Islet precursor cell (in vitro differentiated cells): ENCODE measurements at places on chromosomes 1 and 21.

- peak; percentile 79 for DNase-seq
Observed at GRCh38 chr1:61082311-61083012, at the start of gene NFIA. Gene NFIA (plus strand): TSS chr1:61082561.

DNA sequence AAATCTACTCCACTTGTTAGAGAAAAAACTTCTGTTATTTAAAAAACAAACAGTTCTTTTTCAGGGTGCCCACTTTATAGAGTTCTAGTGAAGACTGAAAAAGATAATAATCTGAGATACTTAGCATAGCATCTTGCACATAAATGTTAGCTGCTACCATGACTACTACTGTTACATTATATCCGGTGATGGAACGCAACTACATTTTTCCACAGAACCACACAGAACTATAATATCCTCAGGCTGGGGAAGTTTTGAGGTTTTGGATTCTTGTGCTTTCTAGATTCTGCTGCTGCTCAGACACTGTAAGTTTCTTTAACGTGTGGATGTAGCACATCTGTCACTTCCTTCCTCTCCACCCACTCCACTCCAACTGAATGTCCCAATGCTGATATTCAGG, 110.3 kb downstream of the PTPN14 start:
- no peak for DNase-seq

- DNase-seq = peak; percentile 54
Observed at GRCh38 chr1:109821221-109821669, 57.5 kb upstream of the EPS8L3 start.

DNA sequence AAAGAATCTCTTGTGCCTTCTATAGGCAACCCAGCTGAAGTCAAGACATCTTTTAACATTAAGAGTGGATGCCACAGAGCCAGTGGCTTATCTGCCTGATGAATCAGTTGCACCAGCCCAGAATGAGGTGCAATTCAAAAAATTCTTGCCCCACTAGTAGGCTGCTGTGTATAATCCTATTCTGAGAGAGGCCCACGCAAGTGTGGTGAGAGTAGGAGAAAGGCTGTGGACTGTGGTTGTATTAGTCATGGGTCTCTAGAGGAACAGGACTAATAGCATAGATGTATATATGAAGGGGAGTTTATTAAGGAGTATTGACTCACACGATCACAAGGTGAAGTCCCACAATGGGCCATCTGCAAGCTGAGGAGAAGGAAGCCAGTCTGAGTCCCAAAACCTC, 216.4 kb downstream of the LTN1 start:
- no peak for DNase-seq

- DNase-seq = no peak
Observed at GRCh38 chr21:19523746-19524145, 1120.2 kb upstream of the TMPRSS15 start.

DNA sequence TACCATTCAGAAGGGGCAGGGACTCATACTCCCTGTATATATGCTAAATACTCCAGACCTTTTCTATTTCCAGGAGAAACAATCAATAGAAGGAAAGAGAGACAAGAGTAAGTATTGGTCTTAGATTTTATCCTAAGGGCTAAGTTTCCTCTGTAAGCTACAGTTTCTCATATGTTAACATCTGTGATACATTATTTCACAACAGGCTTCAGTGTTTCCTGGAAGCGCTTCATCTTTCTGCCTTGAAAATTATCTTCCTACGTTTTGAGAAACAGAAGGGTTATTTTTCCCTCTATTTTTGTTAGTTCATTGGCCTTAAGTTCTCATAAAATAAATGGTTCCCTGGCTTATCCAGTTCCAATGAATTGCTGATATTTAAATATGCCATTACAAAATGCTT, 15.6 kb downstream of the FMO1 start:
- DNase-seq = no peak

DNA sequence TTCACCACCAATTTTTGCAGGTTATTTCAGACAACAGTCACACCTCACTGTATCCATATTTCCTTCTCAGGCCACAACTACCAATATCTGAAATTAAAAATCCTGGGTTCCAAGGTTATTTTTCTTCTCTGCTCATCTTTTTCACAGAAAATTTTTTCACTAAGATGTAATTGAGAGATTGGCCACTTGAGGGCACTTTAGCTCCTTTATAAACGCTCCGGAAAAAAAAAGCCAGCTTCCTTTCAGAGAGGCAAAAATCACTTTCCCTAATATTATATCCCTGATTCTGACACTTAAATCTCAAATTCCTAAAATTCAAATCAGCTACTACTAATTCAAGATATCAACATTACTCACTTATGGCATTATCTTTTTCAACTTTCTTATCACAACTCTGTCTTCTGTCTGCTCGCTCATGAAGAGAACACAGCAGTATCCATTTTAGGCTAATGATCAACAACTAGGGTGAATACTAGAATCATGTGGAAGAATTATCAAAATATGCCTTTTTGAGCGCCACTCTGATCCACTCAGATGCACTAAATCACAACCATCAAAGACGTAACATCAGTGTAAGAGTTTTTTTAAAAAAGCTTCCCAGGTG, 101.4 kb upstream of the RGS1 start:
- DNase-seq = no peak

GRCh38 chr1:113243529-113243928, 146.8 kb upstream of the MAGI3 start:
- DNase-seq = no peak

DNA sequence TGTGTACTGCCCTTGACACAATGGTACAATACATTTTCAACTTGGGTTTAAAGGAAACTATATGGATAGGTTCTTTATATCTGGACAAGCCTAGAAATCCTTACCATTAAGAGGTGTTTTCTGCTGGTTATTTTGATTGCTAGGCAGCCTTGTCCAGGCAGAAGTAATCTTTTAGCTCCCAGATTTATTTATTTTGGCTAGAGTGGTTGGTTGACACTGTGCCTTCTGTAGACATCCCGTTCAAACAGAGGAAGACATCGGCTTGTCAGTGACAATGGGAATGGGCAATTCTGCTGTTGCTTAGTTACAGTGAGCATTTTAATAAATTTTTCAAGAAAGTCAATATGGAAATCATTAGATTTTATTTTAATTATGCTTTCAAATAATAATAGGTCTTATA, 138.8 kb downstream of the VPS13D start:
- no peak for DNase-seq

- no peak for DNase-seq
Observed at GRCh38 chr1:218467101-218468072, 122.3 kb downstream of the TGFB2 start.
